Cardiac septum (tissue), 1 donor: ENCODE measurements at places on chromosomes 4 and X.

DNA sequence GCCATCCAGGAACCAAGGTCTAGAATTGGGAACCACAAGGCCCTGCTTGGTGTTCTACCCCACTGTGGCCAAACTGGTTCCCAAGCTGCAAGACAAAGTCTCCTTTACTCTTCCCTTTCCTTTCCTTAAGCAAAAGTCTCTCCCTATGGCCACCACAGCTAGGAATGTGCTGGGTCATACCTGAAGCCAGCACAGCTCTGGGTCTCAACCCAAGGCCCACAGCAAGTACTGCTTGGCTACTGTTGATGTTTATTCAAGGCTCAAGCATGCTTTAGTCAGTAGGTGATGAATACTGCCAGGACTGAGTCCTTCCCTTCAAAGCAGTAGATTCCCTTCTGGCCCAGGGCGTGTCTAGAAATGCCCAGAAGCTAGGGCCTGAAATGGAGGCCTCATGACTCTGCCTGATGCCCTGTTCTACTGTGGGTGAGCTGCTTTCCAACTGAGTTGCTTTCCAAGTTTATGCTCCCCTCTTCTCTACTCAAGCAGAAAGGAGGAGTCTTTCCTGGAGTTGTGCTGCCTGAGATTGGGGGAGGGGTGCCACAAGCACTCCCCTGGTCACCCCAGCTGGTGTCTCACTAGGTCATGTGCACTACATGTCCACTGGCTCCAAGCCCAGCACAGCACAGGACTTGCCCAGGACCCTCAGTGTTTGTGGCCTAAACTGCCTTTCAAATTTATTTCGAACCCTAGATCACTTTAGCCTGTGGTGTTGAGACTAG lies 44.9 kb downstream of the STAP1 start:
- no peak for DNase-seq

- DNase-seq = no peak
Observed at GRCh38 chr4:156929386-156930105, 42.1 kb downstream of the PDGFC start.

DNA sequence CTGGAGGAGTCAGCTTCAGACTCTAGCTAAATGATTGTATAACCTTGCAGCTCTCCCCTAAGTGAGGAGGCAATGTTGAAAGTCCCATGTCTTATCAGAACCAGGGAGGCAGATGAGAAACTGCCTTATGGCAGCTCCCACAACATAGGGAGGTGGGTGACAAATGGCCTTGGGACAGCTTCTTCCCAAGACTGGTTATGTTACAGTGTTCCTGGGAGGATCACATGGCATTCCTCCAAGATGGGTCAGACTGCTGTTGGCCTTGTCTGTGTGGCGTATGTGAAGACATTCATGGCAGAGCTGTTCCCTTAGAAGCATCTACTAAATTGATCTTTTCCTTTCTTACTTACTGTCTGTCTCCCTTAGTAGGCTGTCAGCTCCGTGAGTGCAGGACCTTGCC lies 42.0 kb downstream of the HPRT1 start:
- no peak for DNase-seq

DNA sequence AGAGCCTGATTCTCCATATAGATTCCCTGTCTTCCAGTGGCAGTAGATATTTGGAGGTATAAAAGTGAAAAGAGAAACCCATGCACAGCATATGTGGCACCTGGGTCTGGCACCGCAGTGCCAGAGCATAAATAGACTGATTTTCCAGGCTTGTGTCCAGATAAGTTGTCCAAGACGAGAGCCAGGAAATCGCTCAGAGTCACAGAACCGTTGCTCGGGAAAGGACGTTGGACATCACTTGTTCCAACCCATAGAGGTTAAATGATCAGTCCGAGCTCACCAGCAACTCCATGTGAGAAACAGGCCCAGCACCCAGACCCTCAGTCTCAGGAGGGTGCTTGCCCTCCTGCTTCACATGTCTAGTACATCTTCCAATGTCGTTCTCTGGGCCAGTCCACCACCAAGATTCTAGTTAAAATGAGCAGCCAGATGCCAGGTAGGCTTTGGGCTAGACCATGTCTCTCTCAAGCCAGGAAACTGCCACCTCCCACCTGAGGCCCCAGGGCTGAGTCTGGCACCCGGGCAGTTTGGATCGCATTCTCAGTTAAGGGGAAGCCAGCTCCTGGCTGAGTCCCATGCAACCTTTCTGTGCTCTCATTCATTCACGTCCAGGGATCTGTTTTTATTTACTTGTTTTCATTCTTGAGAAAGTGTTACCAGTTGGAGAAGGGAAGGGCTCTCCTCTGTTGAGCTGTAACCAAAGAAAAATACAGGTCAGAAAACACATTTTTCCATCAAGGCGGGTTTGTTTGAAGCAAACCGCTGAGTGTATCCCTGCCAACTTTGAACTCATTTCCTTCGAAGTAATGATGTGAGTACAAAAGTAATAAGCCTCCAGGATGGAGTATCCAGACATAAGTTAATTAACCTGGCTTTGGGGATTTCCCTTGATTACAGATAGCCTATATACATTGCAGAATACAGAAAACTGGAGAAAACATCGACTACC lies 91.7 kb downstream of the PHOX2B start:
- peak; percentile 78 for DNase-seq

GRCh38 chr4:152165146-152165545 lies 370.7 kb downstream of the FBXW7 start:
- DNase-seq = no peak

DNA sequence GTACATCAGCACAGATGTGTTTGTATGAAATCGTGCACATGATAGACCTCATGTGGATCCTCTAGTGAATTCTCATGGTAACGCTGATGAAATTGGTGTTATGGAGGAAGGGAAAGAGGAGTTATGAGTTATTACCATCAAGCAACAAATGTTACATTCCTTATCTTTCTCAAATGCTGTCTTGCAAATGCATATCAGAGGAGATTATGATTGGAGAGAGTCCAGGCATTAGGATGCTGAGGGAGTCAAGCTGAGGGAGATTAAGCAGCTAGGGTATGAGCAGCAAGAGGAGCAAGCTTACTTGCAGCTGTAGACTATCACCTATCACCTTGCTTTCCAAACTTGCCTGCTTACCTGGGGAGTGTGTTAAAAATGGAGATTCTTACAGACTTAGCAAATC lies 36.8 kb upstream of the SFRP2 start:
- DNase-seq = no peak

DNA sequence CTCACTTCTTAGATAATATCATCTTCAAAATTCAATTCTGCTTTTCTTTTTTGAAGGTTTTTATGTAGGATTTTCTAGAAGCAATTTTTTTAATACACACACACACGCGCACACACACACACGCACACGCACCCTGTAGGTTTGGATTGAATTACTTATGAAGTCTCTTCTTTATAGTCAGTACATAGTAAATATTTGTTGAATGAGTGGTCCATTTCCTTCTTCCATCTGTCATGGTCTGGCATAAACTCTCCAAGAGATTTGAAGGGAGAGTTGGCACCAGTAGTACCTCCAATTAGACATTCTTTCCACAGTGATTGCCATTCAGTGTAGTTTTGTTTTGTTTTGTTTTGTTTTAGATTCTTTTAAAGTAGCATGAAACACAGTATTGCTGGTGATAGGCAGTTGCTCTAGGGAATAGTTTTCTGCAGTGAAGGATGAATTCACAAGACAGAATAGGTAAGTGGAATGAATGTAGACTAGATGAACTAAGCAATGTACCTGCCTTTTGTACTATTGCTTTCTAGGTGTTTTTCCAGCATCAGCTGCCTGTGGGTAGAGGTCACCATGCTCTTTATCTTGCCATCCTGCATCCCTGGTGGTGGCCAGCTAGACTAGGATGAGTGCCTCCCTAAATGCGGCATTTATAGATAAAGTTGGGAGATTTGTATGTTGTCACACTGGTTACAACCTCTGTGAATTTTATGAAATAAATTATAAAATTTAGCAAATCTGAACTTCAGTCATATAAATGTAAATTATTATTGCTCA lies 20.5 kb downstream of the PDLIM5 start:
- no peak for DNase-seq

- DNase-seq = no peak
Observed at GRCh38 chr4:5524446-5525299, 183.7 kb downstream of the EVC2 start.

GRCh38 chr4:76585272-76585671 lies 150.2 kb downstream of the SHROOM3 start:
- DNase-seq = no peak

DNA sequence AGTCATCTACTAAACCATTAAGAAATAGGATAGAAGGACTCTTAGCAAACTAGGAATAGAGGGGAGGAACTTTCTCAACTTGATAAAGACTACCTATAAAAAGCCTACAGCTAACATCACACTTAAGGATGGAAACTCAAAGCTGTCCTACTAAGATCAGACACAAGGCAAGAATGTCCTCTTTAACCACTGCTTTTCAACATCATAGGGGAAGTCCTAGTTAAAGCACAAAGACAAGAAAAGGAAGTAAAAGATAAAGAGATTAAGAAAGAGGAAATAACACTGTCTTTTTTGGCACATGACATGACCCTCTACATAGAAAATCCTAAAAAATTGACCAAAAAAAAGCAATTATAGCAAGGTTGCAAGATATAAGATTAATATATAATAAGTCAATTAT lies 136.6 kb downstream of the FBXW7 start:
- DNase-seq = no peak

DNA sequence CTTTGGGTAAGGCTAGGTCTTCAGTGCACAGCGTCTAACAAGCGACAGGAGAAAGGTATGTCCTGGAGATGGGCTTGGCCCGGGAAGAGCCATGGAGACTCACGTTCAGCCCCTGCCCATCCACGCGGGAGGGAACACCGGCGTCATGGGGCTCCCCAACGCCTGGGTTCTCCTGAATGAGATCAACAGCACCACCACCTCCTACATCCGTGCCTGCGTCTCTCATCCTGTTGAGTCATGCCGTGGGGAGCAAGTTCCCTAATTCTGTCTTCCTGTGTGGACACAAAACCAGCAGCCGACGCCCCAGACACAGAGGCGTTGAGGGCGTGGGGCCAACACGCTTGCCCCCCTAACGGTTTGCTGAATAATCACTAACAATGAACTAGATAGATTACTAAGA lies 20.1 kb upstream of the IL3RA start:
- peak; percentile 93 for DNase-seq

- DNase-seq = no peak
Observed at GRCh38 chr4:113643505-113643904, 118.0 kb downstream of the CAMK2D start.

GRCh38 chr4:164424846-164425245 lies 329.1 kb upstream of the SMIM31 start:
- no peak for DNase-seq

DNA sequence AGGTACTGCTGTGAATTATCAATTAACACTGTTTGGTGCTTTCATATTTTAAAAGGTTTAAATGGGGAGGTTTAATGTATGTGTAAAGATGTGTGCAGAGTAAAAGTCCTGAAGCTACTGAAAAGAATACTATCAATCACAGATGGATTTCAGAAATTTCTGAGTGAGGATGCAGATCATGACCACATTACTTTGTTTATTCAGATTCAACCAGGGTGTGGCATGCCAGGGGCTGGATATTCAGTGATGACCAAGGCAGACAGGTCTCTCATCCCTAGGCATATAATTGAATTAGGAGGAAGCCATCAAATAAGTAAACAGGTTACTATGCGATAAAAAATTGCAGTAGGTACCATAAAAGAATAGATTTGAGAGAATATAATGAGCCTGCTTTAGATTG lies 28.0 kb upstream of the ANKRD50 start:
- no peak for DNase-seq

- DNase-seq = no peak
Observed at GRCh38 chr4:112201915-112202505, 29.6 kb upstream of the AP1AR start.

DNA sequence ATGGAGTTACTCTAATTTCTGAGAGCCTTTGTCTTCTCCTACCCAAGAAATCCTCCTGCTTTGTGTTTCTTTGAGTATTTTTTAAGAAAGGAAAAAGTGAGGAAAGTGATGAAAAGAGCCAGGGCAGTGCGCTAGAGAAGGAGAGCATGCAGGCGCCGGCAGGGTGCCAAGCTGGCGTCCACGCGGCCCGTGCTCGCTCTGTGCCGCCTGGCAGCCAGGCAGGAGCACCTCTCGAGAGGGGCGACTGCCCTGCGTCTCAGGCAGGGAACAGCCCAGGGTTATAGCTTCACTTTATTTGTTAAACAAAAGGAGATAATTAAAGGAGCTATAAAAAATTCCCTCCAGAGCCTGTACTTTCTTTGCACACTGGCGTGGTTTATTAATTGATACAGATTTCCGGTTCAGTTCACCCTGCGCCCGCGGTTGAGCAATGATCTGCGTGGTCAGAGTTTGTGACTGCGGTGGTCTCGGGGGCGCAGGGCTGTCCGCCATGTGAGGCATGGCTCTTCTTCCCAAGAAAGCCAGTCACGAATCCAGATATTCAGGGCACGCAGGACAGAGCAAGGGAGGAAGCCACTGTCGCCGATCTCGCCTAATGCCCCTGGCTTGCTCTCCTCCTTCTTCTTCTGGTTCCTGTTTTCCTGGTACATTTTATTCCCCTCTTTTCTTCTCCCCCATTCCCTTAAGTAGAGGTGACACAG lies 110.8 kb upstream of the PAQR3 start:
- no peak for DNase-seq

DNA sequence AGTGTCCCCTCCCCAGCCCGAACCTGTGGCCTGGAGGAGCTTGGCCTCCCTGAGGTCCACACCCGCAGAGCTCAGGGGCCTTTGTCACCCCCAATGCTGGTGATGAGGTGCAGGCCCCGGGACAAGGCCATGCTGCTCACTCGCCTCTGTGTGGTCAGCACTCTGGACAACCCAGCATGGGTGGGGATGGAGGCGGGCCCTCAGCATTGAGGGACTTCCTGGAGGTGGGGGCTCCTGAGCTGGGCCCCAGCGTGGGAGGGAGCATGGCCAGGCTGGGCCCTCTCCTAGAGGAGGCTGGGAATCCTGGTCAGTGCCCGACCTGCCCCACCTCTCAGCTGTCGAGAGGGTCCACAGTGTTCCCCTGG lies 30.6 kb downstream of the TACC3 start:
- no peak for DNase-seq

DNA sequence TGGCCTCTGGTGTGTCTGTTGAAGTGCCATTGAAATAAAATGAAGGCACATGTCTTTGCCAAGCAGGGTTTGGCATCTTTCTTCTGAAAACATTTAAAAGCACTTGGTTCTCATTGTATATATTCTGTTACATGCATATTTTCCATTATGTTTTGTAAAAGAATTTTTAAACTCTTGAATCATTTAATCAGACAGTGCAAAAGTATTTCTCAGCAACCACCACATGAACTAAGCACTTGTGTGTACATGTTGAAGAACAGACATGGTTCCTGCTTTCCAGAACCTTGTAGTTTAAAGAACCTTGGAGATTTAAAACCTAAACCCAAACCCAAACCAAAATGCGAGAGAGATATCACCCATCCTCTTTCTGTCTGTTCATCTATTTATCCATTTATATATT lies 220.3 kb upstream of the GIMD1 start:
- no peak for DNase-seq

DNA sequence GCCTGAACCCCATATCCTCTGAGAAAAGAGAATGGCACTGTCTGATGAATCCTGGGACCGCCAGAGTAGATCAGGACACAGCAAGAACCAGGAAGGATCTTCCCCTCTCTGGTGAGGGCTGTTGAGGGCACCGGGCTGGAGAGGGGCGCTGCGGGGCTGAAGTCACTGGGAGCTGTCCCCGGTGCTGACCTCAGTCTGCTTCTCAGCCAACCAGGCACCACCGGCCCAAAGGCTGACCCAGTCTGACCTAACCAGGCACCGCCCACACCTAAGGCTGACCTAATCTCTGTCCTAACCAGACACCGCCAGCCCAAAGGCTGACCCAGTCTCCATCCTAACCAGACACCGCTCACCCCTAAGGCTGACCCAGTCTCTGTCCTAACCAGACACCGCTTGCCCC lies 82.8 kb downstream of the CPZ start:
- DNase-seq = no peak
